GF-D8 (cell line): ENCODE measurements at places on chromosomes 3 and 15.
A peak's percentile ranks its signal among the peaks of the same experiment; 100 is the strongest.

GRCh38 chr3:171001957-171002694 is 24.4 kb downstream of the SLC2A2 start:
- DNase-seq = no peak

DNA sequence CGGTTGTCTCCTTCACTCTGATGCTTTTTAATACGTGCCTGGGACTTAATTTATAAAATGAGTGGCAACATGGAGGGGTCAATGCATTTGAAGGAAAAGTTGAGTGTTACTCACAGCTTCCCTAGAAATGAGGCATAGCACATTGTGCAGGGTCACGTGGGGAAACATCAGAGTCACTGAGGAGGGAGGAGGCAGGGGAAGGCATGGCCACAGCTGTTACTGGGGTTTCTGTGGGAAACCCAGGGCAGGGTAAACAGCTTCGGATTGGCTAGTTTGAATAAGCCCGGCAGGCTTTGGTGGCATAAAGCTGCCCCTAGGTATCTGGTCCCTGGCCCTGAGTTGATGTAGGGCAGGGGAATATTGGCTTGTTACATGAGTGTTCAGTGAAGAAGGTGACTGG is 98.9 kb upstream of the ST8SIA2 start:
- no peak for DNase-seq

DNA sequence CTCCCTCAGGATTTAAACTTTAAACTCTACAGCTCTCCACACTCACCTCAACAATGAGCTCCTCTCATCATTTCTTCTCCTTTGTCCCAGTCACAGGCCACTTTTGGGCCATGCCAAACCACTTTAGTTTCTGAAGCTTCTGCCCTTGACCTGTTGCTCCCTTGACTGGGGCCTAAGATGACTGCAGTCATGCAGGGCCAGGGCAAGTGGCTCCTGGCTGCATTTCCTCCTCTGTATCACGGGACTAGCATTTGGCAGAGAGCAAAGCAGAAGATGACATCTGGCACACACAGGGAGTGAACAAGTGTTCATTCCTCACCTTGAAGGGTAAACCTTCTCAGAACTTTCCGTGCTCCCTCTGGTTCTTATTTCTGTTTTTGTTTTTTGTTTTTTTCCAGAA is 136.9 kb downstream of the PDE8A start:
- no peak for DNase-seq

- DNase-seq = no peak
Observed at GRCh38 chr3:34851137-34851536, 788.2 kb upstream of the ARPP21 start.

- no peak for DNase-seq
Observed at GRCh38 chr3:190339130-190339529, 16.9 kb upstream of the CLDN1 start.

DNA sequence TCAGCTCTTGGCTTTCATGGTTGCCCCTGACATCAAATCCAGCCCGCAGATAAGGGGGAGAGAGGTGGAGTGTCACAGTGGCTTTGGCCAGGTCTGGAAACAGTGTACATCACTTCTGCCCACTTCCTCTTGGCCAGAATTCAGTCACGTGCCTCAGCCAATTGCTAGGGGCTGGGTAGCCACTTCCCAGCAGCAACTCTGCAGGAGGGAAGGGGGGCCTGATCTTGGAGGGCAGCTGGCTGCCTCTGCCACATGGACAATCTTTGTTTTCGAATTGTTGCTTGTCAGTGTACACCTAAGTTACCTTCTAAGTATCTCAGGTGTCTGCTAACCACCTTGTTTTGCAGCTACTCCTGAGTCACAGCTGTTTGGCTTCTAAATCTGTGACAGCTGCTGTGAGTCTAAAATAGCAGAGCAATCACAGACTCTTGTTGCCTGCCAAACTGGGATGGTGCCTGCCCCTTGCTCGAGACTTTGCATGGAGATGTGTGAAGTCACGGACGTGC is 41.0 kb upstream of the LIMD1 start:
- peak; percentile 70 for DNase-seq

DNA sequence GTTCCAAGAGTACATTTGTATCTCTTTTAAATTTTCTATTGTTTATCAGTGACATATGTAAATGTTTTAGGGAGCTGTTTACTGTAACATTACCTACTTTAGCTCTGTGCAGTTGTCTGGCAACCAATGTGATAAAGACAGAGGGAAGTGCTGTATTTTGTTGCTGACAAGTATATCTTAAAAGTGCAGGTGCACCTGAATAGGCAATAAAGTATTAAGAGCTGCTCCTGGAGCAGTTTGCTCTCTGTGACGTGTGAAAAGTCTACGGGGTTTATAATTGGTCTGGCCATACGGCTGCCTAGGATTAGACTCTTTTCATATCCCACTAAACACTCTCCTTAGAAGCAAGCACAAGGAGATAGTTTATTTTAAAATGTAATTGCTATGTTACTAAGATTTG is 178.3 kb downstream of the IGF1R start:
- DNase-seq = no peak

DNA sequence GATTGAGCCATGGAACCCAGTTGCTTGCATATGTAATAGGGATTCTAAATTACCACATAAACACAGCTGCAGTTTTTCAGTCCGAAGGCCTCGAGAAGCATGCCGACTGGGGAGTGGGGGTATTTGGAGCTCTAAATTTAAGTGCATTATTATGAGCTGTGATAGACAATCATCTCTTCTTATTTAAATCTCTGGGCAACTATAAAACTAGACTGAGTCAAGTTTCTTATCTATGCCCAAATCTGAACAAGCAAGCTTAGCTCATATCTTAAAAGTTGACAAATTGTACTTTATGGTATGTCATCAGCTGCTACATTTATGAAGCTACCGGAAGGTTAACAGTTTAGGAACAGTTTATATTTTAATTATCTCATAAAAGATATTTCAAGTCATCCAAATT is 19.5 kb upstream of the THRB start:
- DNase-seq = no peak
